ENCODE measurements at places on chromosomes 5 and 9.

GRCh38 chr5:76274571-76274970 lies 128.5 kb upstream of the IQGAP2 start:
- DNase-seq, result no peak

GRCh38 chr5:74155501-74155900 lies 485.0 kb downstream of the ENC1 start:
- DNase-seq, result no peak

GRCh38 chr9:100426189-100426529 lies 784 bp upstream of the MSANTD3 start:
- DNase-seq, result no peak

GRCh38 chr5:83925321-83925954 lies 204.8 kb upstream of the HAPLN1 start:
- no peak for DNase-seq

DNA sequence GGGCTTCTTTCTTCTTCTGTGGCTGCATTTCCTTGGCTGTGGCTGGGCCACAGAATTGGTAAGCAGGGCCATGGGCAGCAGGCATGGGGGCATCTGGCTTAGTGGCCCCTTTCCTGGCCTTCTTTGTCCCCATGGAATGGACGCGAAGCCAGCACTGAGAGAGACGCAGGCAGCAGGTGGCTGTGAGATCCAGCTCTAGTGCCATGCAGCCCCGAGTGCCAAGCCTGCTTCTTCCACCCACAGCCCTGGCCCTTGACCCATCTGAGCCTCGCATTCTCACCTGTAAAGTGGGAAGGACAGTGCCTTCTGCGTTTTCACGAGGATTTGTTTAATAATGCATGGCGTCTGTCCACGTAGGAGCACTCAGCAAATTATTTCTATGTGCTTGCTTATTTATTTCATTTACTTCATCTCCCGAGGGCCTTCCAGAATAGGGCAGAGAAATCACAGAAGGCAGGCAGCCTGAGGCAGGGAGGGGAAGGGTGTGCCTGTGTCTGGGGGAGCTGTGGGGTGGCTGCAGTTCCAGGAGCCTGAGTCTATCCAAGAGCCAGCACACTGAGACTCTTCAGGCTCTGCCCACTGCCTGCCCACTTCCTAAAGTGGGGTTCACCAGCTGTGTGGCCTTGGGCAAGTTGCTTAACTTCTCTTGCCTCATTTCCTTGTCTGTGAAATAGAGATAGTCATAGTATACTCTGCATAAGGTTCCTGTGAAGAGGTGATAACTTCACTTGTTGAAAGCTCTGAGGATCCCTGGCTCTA lies 55.2 kb downstream of the NTNG2 start:
- DNase-seq, result no peak
